Activated naive CD4-positive, alpha-beta T cell treated with anti-CD3 and anti-CD28 coated beads for 36 hours (primary cell): ENCODE measurements at places on chromosomes 12 and 14.

DNA sequence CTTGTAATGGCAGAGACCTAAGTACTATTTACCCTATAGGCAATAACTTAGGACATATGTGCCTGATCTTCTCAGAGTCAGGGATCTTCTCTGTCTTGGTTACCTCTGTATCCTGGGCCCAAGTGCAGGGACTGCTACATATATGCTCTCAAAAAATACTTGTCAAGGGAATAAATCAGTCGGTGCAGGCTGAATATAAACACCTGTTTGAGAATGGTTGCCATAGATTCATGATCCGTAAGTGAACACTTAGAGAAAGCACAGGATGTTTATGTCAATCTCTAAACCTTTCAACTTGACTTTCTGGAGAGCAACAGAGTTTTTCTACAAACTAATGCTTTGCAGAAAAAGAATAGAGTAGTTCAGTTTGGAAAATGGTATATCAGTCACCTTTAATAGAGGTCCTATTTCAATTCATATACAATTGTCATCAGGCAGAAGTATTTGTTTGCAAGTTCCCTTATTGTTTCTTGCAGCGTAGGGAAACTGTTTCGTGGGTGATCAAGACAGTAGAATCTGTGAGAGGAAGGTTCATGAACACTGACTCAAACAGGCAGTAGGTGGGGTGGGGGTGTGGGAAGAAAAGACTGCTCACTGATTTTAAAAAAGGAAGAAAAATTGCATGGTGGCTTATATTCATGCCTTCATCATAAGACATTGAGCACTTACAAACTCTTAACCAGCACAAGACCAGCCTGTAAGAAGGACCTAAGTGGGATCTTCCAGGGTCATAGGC lies 6.0 kb upstream of the UBE2N start:
- H3K4me1 ChIP-seq = peaks cover 29% of the 10 kb centered on the region
- peak; percentile 62 for DNase-seq
- peak overlapping the region; percentile 42 for H3K27ac ChIP-seq
- no peaks in the 10 kb centered on the region for H3K36me3 ChIP-seq
- H3K27me3 ChIP-seq = no peaks in the 10 kb centered on the region
- H3K4me3 ChIP-seq = no peak overlapping the region

DNA sequence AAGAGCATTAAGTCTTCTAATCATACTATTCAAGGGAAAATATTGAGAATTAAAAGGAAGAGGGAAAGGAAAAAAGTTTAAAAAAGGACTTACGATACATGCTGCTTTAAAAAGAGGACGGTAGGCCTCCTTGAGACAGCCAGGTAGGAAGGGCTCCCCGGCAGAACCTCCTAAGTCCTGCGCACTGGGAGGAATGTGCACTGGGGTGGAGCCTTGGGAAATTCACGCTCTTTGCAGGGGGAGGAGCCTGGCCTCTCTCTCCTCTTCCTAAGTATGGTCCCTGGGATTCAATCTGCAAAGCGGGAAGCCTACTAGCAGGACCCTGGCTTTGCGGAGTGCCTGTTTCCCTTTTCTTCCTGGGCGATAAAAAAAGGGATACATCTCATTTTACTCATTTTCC lies 553.0 kb downstream of the RPS29 start:
- H3K4me3 ChIP-seq = no peak overlapping the region
- H3K4me1 ChIP-seq = no peaks in the 10 kb centered on the region
- no peak for DNase-seq
- no peak overlapping the region for H3K27ac ChIP-seq

DNA sequence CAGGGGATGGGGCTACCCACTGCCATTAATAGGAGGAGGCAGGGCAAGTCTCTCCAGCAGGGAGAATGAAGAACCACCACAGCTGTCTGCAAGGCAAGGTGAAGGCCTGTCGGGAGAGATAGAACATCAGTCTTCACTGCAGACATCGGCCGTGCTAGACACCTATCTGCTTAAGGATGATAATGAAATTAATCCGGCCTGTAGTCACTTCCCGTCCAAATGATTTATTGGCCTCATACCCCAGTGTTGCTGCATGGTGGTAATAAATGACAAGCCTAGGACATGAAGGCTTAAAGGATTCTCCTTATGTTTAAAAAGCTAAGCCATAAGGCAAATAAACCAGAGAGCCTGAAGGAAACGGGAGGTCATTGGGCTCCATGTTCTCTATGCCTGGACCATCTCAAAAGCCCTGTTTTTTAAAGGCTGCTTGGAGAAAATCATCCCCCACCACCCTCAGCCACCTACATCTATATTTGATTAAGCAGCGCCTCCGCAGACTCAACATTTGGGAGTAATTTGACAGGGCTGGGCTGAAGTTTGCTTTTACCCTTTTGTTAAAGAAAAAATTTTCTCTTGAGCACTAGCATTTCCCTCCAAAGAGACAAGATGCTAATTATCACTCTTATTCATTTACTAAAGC lies 137.7 kb downstream of the PLXNC1 start:
- no peak for DNase-seq
- H3K4me3 ChIP-seq = no peak overlapping the region
- H3K27me3 ChIP-seq = no peaks in the 10 kb centered on the region

DNA sequence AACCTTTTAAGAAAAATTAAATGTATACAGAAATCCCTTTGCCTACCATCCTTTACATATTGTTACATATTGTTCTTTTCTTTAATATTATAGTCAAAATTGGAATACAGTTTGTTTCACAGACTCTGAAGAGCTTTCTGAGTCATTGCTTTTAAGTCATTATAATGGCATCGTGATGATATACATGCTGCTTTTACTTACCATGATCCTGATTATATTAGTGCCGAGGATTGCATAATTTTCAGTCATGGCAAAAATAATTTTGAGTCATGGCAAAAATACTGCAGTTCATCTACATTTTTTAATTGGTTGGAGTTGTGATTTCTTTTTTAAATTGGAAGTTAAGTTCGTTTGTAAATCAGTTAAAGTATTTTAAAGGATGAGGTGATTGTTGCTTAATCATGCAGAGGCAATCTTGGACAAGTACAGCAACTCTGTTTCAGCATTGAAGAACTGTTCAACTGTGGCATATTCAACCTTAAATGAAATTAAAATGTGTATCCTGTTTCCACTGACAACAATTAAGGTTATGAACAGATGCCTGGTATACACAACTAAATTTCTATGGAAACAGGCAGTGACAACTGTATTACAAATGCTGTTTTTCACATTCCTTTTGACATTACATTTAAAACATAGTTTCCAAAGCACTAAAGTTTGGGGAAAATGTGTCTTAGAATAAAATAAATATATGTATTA lies 142.3 kb downstream of the PCNX1 start:
- H3K4me3 ChIP-seq = no peak overlapping the region
- DNase-seq = no peak
- H3K4me1 ChIP-seq = no peaks in the 10 kb centered on the region
- H3K36me3 ChIP-seq = peaks cover 22% of the 10 kb centered on the region

GRCh38 chr14:31977001-31977556 lies 100.0 kb upstream of the ARHGAP5 start:
- H3K27ac ChIP-seq = no peak overlapping the region
- DNase-seq = no peak
- H3K27me3 ChIP-seq = no peaks in the 10 kb centered on the region
- no peak overlapping the region for H3K4me3 ChIP-seq
- no peaks in the 10 kb centered on the region for H3K4me1 ChIP-seq
- peaks cover 2% of the 10 kb centered on the region for H3K36me3 ChIP-seq

DNA sequence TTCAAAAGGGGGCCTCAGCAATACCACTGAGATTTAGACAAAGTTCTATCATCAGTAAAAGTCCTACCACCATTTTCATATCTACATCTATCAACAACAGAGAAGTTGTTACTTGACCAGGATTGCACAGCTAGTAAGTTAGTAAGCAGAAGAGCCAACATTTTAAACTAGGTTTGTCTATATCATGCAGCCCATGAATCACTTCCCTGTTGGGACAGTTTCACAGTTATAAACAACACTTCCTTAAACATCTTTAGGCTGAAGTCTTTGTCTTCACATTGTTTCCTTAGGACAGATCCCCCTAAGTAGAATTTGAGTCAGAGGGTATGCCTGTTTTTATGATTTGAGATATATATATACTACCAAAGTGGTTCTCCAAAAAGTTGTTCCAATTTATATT lies 68.5 kb downstream of the DAO start:
- DNase-seq = no peak
- H3K36me3 ChIP-seq = no peaks in the 10 kb centered on the region
- H3K27ac ChIP-seq = no peak overlapping the region

GRCh38 chr14:25537846-25538455 lies 488.0 kb upstream of the STXBP6 start:
- no peaks in the 10 kb centered on the region for H3K27me3 ChIP-seq
- no peak overlapping the region for H3K27ac ChIP-seq
- no peaks in the 10 kb centered on the region for H3K36me3 ChIP-seq
- DNase-seq = peak; percentile 40
- no peak overlapping the region for H3K4me3 ChIP-seq
- no peaks in the 10 kb centered on the region for H3K4me1 ChIP-seq
